ENCODE measurements at places on chromosomes 11 and 22.

DNA sequence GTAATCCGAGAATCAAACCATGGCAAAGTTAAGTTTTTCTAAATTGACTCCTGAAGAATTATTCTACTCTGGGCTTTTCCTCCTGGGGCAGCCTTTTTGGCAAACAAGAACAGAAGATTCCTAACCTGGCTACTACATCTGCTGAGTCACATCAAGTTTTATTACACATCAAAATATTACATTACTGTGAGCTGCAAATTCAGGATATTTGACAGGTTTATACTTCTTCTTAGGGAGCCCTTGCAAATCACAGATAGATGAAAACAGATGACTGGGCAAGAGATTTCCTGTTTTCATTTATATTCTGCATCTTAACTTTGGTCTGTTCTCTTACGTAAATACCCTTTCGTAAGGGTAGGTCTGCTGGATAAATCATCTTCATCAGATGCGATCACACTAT is 23.6 kb downstream of the XRRA1 start:
- DNase-seq: no peak

DNA sequence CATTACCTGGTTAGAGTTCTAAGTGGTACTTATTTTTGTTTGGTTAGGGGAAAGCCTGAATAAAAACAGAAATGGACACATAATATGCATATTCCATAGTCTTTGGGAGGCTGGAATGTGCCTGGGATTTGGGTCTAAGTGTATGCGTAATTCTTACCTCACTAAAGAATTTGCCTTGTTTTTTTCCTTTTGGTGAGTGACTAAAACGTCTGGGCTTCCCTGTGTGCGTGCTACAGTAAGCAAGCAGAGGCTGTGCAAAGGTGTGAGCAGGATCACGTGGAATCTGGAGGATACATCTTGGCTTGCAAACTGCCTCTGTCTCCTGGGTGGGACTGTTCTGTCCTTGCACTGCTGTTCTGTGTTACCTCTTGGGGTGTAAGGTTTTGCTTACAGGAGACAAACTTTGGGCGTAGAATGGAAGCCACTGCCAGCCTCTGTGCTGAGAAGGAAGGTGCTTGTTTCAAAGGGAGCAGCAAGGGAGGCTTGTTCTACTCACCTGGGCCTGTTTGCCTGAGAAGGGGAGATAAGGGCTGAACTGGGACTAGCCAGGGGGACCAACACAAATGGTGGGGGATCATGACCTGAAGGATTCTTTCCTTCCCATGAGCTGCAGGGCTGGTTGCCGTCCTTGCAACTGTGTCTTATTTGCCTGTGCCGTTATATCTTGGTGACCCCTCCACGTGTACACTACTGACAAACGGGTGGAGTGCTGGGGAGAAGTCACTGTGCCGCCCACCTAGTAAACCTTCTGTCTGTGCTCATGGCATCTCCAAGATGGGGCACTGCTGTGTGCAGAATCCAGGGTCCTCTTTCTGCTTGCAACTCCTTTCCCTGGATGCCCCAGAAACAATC is 4.5 kb downstream of the NEAT1 start:
- no peak for DNase-seq

DNA sequence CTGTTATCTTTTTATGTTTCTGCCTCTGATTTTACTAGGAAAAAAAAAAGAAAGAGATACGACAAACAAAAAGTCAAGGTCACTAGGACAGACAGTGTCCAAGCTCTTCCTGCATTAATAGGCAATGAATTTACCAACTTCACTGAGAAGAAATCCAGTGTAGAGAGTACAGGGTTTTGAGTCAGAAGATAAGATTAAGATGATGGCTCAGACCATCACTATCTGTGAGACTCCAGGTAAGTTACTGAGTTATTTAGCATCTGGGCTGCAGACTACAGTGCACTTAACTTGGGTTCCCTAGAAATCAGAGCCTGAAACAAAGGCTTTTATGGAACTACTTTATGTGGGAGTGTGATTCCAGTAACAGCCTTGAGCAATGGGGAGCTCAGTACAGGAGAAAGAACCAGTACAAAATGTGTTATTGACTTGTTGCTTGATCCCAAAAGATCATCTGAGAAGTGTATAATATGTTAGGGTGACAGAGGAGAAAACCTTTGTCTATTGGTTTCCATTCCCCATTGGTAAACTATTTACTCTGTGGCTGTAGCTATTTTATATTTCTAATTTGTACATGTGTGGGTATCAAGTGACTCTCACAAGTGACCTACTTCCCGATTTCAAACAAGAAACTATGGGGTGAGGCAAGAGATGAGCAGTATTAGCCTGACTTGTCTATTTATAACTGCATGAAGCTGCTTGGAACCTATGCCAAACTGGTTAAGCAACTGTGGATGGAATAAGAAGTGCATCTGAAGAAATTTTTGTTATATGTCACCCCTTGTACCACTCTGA is 395.8 kb downstream of the RAB38 start:
- DNase-seq: no peak

DNA sequence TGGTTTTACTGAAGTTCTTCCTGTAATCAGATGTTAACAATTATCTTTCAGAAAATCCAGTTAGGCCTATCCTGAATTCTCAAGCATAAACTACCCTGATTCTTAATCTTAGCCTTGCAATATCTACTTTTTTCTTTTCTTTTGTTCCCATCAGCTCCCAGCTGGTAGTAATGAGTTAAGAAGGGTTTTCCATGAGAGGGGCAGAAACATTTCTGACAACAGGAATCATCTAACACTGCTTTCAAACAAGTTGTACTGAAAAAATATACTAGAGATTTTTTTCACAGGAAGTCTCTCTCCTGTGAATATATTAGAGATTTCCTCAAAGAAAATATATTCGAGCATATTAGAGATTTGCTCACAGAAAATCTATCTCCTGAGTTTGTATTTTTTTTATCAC is 3.3 kb upstream of the TRIM6 start:
- DNase-seq: no peak

DNA sequence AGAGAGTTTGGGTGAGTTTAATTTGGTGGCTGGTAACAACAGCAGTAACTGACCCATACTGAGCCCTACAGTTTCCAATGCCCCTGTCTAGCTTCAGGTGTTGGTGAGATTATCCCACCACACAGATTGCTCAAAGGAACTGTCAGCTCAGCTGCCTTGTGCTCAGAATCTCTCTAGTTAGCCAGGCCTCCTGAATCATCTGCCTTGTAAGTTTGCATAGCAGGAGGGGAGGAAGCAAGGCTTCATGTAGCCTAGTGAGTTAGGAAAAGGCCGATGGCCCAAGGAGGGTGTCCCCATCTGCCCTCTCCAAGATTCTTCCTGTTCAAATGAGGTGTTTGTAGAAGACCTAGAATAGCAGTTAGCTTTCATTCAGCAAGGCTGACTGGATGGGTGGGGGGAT is 74.3 kb downstream of the MICAL2 start:
- DNase-seq: no peak

GRCh38 chr11:31355131-31355530 is 14.4 kb downstream of the DCDC1 start:
- peak; percentile 38 for DNase-seq

- DNase-seq: no peak
Measured at GRCh38 chr11:35303596-35304385, 115.6 kb downstream of the SLC1A2 start.

- peak; percentile 99 for DNase-seq
Measured at GRCh38 chr11:75635066-75635862, 33.6 kb downstream of the MAP6 start.

- DNase-seq: no peak
Measured at GRCh38 chr22:46641811-46642266, 21.7 kb downstream of the GRAMD4 start.

DNA sequence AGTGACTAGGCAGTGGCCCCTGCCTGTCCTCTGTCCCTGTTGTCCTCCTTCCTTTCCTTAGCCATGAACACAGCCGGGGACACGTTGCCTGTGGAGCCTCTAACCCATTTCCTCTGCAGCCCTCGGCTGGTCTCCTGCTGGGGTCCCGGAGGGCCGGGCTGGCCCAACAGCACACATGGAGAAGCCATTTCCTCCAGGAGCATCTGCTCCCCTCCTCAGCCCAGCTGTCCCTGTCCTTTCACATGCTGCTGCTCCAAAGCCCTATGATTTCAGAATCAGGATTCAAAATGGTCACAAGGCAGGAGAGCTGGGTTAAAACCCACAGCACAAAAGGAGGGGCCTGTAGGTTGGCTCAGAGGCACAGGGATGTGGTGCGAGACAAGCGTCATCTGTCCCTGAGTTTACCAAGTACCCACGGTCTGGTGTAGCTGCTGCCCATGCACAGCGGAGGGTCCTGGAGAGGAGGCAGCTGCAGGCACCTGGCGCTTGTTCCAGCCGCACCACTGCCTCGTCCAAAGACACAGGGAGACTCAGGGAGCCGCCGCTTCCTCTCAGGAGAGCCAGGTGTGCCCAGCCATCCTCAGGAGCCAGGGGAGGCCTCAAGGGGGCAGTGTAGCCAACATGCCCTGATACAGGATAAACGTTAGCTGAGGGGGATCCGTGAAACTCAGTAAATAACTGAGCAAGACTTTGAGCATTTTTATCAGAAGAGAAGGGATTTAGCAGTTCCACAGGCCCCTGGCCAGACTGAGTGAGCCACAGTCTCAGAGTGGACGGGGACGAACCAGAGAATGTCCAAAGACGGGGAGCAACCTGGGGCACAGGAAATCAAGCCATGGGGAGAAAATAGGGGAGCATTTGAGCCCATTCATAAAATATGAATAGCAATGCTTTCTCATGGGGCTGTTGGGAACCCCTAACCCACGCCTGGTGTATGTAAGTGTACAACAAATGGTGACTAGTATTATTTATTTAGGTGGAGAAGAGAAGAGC is 3.9 kb upstream of the VSIG10L2 start:
- DNase-seq: peak; percentile 63

DNA sequence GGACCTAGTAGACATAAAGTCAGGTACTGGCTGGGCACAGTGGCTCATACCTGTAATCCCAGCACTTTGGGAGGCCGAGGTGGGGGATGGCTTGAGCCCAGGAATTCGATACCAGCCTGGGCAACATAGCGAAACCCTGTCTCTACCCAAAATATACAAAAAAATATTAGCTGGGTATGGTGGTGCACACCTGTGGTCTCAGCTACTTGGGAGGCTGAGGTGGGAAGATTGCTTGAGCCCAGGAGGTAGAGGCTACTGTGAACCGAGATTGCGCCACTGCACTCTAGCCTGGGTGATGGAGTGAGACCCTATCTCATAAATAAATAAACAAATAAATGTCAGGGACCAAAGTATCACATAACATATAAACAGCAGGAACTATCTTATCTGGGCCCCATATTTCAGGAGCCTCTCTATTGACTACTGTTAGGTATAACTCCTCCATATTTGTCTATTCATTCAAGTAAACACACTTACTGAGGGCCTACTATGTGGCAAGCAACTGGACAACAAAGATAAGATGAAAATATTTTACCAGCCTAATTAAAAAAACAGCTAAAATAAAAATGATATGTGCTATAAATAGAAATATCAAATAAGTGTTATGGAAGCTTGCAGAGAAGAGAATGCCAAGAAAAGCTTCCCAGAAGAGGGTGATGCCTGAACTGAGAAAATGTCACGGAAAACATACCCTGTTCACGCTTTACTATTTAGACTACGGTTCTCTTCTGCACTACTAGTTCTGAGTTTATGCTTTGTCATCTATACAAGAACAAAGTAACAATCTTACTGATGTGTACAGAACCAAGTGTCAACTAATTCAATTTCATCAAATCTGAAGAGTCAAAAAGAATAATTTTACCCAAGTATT is 2.0 kb downstream of the NUP98 start:
- no peak for DNase-seq

- DNase-seq: no peak
Measured at GRCh38 chr11:32840587-32840986, 10.9 kb downstream of the PRRG4 start.

- no peak for DNase-seq
Measured at GRCh38 chr11:19380375-19380774, 139.6 kb upstream of the E2F8 start.

- DNase-seq: peak; percentile 100
Measured at GRCh38 chr22:20858615-20859416, at the start of the genes PI4KA and SNAP29. TSS of gene PI4KA (minus strand) at chr22:20858811. CDS start at chr22:20858725, 86 bp downstream. TSS of gene SNAP29 (plus strand) at chr22:20859007. CDS start at chr22:20859111, 104 bp downstream.

DNA sequence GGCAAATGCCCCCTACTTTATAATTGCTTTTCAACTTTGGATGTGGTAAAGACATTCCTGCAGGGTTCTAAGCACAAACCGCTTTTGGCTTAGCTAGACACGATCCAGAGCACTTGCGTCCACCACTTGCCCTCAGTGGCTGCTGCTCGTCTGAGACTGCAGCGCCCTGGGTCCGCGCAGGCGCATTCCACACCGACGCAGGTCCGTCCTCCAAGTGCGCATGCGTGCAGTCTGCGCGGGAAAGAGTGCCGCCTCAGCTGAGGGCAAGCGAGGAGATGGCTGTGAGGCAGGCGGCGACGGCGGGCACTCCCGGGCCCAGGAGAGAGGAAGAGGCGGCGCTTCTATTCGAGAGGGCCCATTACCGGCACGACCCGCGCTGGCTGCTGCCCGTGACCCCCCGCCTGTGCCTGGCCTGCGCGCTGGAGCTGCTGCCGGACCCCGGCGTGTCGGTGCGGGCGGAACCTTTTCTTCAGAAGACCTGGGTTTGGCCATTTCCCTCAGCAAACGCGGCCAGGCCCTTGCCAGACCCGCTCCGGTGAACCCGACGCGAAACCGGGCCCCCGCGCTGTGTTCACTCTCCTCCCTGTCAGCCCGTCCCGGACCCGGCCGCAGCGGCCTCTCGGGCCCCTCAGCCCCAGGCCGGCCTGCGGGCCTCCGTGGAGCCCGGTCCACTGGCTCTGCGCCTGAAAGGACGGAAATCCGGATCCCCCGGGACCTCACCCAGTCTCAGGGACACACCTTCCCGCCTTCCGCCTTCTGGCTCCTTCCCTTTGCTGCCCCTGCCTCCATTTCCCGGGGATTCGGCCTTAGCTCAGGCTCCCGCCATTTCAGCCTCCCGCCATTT is at the start of gene MEI1:
MEI1 (plus strand) TSS at position 240 of the 844 bp plus-strand sequence; CDS start at position 276, 36 bp downstream.
- DNase-seq: no peak

DNA sequence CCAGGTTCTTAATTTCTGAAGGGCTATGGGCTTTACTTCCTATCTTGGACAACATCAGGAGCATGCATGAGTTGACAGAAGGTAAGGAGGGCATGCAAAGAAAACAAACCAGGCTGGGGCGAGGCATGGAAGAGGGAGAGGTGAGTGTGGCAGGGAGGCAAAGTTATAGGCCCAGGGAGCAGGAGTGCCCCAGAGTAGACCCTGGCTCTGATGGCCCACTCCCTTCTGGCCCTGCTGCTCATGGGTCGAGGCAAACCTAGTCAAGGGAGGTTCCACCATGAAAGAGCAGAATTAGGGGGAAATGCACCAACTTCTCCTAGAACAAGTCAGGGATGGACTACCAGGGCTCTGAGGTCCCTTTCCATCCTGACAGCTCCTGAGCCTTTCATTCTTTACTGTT is 10.2 kb downstream of the CHRNA10 start:
- DNase-seq: no peak

DNA sequence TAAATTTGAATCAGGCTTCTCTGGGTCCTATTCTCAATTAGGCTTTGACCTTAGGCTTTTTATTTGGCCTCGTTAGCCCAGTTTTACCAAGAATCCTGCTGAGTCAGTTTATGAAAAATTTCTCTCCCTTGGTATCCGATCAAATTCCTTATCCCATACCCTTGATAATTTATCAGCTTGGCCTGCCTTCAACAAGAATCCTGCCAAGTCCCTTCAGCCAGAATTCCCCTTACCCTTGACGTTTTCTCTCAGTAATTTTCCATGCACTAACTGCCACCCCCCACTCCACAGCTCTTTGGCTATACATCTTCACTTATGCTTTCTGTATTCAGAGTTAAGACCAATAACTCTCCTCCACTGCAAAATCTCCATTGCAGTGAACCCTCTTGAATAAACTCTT is 811.0 kb upstream of the CCDC90B start:
- DNase-seq: no peak
